Forelimb muscle (tissue), 1 donor: ENCODE measurements at places on chromosomes 16 and 17. TPM values are rescaled to one million over a fixed set of nuclear protein-coding genes. Genes with fewer than 3 reads are reported as not detected.

The C16orf46 gene
- 0.19 TPM for polyA plus RNA-seq

The DNAI2 gene
- 0.14 TPM for polyA plus RNA-seq

The ITGB3 gene
- 12.3 TPM for polyA plus RNA-seq

The ZNF19 gene
- 2.7 TPM for polyA plus RNA-seq

The CHMP6 gene
- polyA plus RNA-seq, result 25.2 TPM

The TNFRSF13B gene
- polyA plus RNA-seq, result 0.13 TPM

The KRT40 gene
- 10.9 TPM for polyA plus RNA-seq

The CDH8 gene
- 1.4 TPM for polyA plus RNA-seq

The BAIAP3 gene
- polyA plus RNA-seq, result 0.65 TPM

The VWA3A gene
- polyA plus RNA-seq, result 0.39 TPM

The C16orf89 gene
- polyA plus RNA-seq, result 0.39 TPM

DNA sequence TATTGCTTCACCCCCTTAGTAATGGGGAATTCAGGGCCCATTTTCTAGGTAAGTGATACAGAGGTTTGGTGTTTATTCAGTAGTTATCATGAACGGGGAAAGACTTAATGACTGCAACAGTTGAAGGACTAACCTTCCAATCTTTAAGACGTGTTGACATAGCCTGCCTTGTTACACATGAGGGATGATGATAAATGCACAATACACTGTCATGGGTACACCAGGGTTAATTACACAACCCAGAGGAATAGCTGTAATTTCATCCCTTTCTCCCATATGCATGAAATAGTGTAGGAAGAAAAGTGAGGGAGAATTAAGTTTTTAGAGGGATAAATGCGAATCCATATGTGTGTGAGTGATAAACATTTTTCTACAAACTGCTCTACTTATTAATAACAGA, 10.7 kb downstream of the MYH4 start:
- DNase-seq, result no peak

- DNase-seq, result no peak
These were observed 436 bp downstream of the SHPK start for GRCh38 chr17:3635474-3636153.

GRCh38 chr17:29844339-29845048, 85.5 kb downstream of the SSH2 start:
- peak; percentile 53 for DNase-seq

GRCh38 chr17:39549747-39550573, 57.8 kb downstream of the NEUROD2 start:
- no peak for DNase-seq

GRCh38 chr17:43446773-43447172, 37.0 kb upstream of the DHX8 start:
- no peak for DNase-seq

DNA sequence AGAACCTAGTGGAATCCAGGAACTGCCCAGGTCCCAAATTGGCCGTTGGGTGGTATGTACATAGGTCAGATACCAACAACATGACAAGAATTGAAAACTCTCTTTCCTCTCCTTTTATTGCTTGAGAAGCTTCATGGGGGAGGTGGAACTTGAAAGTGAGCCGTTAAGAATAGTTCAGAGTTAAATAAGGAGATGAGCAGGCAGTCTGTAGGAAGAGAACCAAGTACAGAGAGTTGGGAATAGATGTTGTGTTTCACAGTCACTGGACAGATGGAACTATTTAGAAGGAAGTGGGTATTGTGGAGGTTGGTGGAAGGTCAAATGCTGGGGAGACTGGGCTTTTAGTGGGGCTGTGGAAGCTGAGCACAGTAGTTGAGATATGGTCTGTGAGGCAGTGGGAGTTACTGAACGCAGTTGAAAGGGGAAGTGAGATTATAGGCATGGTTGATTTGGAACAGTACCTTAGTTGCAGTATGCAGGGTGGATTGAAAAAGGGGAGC, 26.4 kb downstream of the ARHGAP44 start:
- DNase-seq, result no peak

GRCh38 chr17:2865228-2865627, 69.0 kb downstream of the RAP1GAP2 start:
- no peak for DNase-seq

GRCh38 chr17:67105213-67105612, 60.9 kb downstream of the CACNG1 start:
- no peak for DNase-seq

GRCh38 chr16:58418601-58419000, 26.3 kb downstream of the GINS3 start:
- no peak for DNase-seq

DNA sequence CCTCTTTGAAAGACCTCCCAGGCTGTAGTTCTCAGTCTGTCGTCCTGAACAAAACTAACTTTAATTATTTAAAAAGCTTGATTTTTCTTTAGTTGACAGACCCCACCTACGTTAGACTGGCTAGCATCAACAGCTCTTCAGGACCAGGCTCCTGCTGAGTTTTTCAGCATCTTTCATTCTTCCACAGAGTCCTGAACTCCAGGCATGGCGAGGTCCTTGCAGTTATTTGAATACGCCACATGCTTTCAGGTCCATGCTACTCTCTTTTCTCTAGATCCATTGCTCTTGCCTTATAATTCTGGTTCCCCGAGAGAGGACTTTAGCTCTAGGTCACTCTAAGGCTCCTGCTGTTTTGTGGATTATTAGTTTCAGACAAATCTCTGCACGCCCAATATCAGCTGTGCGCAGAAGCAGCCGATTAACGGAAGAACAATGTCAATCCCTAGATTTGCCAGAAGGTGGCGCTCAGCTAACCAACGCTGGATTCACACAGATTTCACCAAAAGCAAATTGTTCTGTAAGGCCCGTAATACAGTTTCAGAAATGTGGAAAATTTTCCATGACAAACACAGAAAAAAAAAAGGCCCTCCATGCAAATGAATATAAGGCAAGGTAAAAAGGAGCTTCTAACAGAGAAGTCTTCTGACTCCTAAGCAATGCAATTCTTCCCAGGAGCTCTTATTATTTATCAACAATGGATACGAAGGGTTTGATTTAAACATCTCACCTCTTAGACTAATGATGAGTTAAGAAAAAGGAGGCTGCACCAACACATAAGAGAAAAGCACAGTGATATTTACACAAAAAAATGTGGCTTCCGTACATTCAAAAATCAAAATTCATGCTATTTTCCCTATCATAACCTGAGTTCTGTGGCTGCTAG, 33.5 kb upstream of the BCO1 start:
- peak; percentile 70 for DNase-seq

- no peak for DNase-seq
These were observed 385.2 kb downstream of the NPIPA8 start for GRCh38 chr16:17951378-17951777.

DNA sequence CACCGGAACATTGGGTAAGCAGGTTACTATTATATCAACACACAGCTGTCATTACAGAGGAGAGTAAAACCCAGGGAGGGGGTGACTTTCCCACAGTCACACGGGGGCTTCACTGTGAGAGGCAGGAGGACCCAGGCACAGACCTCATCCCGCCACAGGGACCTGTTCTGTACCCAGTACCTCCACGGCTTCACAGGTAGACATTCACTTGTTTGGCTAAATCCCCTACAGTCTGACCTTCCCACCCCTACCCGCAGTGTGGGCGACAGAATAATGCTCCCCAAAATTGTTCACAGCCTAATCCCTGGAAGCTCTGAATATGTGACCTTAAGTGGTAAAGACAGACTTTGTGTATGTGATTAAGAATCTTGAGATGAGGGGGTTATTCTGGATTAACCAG, 16.5 kb downstream of the LITAF start:
- no peak for DNase-seq

- no peak for DNase-seq
These were observed 22.5 kb downstream of the ZCCHC14 start for GRCh38 chr16:87470332-87470731.

DNA sequence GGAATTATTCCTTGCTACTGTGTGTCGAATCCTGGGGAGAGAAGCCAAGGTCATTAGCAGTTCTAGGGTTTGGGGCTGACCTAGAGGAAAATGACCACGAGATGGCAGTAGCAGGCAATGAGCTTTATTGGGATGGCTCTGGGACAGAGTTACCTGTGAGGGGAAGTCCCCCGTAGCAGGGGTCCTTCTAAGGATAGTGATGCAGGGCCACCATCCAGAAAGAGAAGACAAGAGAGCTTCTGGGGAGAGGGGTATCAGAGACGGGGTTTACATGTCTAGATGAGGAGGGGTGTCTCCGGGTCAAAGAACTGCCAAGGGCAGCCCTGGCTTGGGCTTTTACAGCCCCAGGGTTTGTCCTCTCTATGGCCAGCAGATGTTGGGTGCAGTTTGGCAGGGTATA, 6.4 kb upstream of the GGT6 start:
- peak; percentile 36 for DNase-seq

DNA sequence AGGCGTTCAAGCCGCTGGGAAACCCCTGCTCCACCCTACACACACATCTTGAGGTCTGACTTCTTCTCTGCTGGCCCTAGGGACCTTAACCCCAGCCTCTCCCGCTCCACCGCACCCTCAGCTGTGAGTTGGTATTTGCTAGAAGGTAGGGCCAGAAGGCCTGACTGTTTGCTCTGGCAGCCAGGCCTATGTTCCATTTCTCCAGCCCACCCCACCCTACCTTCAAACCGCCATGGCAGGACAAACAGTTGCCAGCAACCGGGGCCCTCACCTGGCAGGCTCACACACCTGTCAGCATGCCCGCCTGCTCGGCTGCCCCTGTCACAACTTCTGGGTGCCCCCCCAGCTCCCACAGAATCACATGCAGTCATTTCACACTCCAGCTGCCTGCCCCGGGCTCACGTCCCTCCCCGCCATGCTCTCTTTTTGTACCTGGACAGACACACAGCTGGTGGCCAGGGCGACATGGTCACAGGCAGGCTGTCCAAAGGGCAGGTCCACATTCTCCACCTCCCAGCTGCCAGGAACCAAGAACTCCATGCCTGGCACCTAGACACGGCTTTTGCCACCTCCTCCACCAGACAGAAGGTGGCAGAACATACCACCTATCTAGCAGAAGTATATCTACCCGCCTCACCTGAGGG, 2.6 kb upstream of the ATP2A3 start:
- no peak for DNase-seq

GRCh38 chr16:1895949-1896675, 22.1 kb downstream of the HS3ST6 start:
- DNase-seq, result no peak

DNA sequence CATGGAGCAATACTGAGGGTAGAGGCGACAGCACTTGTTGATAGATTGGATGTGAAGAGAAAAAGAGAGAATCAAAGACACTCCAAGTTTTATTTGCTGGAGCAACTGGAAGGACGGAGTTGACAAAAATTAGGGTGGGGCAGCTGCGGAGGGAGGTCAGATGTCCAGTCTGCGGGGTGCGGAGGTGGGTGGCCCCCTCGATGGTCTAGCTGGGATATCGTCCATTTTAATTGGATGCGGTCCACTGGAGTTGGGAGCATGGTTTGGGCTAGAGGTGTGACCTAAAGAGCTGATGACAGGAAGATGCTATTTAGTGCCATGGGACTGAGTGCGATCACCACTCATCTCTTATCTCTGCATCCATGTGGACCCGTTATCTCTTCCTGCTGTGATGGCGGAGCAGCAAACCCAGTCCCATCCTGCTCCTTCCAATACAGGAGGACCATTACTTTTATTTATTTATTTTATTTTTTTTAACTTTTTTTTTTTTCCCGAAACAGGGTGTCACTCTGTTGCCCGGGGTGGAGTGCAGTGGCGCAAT, 48.3 kb upstream of the CBX4 start:
- no peak for DNase-seq

GRCh38 chr16:66878067-66878466, 2.2 kb upstream of the PDP2 start:
- no peak for DNase-seq

DNA sequence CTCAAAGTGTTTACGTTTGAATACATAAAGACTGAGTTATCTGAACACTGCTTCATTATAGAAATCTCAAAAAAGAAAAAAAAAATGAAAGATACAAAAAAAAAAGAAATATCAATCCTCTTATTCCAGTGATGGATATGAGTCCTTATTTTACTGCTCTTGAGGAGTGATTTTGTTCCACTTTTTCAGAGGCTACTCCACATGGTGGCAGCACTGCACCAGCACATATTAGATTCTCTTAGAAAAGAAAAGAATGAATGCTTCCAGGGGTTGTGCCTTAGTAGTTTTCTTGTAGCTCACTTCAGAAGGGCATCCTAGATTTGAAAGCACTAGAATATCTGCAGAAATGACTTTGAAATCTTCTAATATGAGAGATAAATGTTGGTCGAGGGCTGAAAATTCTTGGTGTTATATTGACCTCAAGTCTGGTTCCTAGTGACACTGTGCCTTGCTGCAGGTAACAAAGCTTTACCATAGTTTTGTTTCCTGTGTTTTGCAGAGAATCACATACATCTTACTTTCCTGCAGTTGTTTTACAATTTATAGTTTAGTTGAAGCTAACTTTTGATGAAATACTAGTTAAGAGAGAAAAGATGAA, 25.9 kb downstream of the AP2B1 start:
- DNase-seq, result no peak

- DNase-seq, result no peak
These were observed 101.9 kb downstream of the KCNJ2 start for GRCh38 chr17:70271200-70271599.

DNA sequence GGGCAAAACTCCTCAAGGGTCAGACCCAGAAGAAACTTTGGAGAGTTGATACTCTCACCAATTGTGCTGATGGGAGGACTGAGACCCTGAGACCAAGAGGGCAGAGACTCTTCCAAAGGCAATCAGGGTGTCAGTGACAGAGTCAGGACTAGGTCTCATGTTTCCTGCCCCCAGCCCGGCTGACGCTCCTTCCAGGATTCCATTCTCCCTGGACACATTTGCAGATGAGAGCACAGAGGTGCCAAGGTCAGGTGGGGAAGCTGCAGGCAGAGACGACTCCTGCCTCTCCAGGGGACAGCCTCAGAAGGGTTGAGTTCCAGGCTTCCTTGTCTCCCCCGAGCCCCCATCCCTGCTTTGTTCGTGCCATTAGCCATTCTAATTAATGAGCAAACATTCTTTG, 174.1 kb downstream of the WSCD1 start:
- no peak for DNase-seq

GRCh38 chr17:38940404-38940803, 15.0 kb downstream of the LASP1NB start:
- DNase-seq, result no peak

DNA sequence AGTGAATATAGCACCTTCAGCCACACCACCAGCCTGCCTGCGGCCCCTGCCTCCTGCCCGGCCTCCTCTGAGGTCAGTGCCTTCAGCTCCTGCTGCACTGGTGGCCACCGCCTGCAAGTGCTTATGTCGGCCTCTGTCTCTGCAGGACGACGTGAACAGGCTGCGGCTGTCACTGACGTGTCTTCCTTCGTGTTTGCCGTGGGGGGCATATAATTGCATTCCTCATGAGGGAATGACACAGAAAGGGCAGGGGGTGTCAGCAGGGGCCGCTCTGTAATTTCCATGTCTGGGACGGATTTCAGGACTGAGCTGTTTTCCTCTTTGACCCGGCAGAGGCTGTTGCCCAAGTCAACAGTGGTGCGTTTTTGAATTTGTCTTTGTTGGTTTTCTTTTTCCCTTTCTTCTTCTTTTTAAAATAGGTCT, 28.5 kb downstream of the CMIP start:
- no peak for DNase-seq
